ENCODE measurements at places on chromosomes 6 and 20. TPM values are rescaled to one million over a fixed set of nuclear protein-coding genes. Genes with fewer than 3 reads are reported as not detected.

DNA sequence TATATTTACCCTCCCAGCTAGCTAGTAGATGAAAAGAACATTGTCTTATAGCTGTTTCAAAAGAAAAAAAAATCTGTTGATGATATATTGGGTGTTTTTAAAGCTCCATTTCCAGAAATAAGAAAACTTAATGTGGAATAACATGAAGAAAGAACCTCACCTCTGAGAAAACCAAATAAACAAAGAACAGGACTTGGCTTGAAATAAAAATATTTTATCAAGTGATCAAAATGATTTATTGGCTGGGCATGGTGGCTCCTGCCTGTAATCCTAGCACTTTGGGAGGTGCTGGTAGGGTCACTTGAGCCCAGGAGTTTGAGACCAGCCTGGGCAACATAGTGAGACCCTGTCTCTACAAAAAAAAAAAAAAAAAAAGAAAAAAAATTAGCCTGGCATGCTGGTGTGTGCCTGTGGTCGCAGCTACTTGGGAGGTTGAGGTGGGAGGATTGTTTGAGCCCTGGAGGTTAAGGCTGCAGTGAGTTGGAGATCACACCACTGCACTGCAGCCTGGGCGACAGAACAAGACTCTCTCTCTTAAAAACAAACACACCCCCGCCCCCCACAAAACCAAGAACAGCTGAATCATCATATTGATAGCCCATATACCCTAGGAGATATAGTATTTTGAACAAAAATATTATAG lies 7.9 kb downstream of the RNF24 start:
- no peak overlapping the region for H3K27ac ChIP-seq
- H3K36me3 ChIP-seq = no peaks in the 10 kb centered on the region
- H3K27me3 ChIP-seq = no peaks in the 10 kb centered on the region
- no peak for DNase-seq
- H3K4me3 ChIP-seq = no peak overlapping the region

The DCDC2 gene
- total RNA-seq = not detected

DNA sequence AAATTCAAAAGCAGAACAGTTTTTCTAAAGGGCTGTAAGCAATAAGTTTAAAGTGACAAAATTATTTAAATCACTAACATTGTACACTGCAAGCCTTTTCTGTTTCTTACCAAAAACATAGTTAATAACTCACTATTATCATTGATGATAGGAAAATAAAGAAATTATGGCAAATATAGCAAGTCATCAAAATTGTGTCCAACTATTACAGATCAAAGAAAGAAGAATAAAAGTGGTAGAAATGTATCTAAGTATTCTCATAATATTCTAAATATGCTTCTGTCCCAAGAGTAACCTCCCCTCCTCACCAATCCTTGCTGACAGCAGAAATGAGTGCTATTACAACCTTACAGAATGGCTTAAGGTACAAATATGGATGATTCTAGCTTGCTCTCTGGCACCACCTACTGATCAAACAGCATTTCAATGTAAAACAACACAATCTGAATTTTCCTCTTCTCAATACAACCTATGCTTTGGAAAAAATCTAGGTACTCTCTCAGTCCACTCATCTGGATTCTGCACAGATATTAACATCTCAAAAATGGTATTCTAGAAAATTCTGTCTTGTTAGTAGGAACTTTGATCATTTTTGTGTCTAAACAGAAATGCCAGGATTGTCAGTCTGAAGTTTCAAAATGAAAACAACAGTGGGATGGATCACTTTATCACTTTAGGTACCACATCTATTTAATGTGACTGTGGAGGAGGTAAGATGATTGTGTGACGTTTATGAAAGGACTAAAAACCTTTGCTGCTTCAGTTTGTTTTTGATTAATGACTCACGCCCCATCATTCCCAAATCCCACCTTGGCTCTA lies 40.9 kb downstream of the ZFP64 start:
- no peaks in the 10 kb centered on the region for H3K27me3 ChIP-seq
- peak; percentile 52 for DNase-seq
- no peak overlapping the region for H3K4me3 ChIP-seq
- no peaks in the 10 kb centered on the region for H3K4me1 ChIP-seq
- H3K27ac ChIP-seq = no peak overlapping the region
- H3K36me3 ChIP-seq = peaks cover 7% of the 10 kb centered on the region

The SIRPD gene
- not detected for total RNA-seq

DNA sequence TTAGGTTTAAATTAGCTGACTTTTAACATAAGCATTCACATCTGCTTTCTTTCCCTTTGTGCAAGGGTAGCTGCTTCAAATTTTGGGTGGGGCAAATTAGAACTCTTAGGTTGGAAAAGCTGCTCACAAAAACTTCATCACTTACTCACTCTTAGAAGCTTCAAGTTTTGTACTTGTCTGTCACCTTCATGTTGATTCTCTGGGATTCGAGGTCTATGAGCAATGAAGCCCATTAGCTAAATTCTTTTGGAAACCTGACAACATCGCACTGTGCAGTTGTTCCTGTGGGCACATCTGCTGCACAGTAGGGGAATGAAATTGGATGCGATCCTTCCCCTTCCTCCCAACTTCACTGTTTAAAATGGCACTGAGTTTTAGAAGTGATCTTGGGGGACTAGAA lies 156.1 kb downstream of the UBE3D start:
- H3K4me3 ChIP-seq = no peak overlapping the region
- H3K36me3 ChIP-seq = peaks cover 2% of the 10 kb centered on the region
- H3K27me3 ChIP-seq = no peaks in the 10 kb centered on the region
- no peaks in the 10 kb centered on the region for H3K4me1 ChIP-seq
- no peak overlapping the region for H3K27ac ChIP-seq

DNA sequence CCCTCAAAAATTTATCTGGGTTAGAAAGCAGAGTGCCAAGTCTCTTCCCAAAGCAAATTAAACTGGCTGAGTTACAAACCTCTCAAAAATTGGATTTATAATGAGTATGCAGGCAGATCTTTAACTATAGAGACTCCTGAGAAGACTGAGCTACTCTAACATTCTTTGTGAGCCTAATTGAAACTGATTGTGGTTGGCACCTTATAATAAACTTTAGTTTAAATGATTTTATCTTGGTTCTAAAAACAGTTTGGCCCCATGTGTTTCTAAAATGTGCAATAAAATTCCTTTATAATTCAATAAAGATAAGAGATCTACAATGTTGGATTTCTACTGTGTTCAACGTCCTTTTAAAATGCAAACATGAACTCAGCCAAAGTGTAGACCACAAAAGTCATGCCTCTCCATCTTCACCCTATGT lies 480.2 kb upstream of the RNF217 start:
- no peak overlapping the region for H3K27ac ChIP-seq
- H3K27me3 ChIP-seq = no peaks in the 10 kb centered on the region
- H3K4me1 ChIP-seq = no peaks in the 10 kb centered on the region
- H3K4me3 ChIP-seq = no peak overlapping the region
- no peak for DNase-seq

- DNase-seq = no peak
- no peak overlapping the region for H3K4me3 ChIP-seq
- H3K27ac ChIP-seq = no peak overlapping the region
- H3K27me3 ChIP-seq = no peaks in the 10 kb centered on the region
- peaks cover 9% of the 10 kb centered on the region for H3K4me1 ChIP-seq
Measured at GRCh38 chr6:32885698-32886286, 31.8 kb downstream of the PSMB9 start.

The NKX2-4 gene
- not detected for total RNA-seq

GRCh38 chr20:8853805-8854338 lies 215.0 kb upstream of the PLCB4 start:
- no peaks in the 10 kb centered on the region for H3K36me3 ChIP-seq
- DNase-seq = peak; percentile 6
- H3K4me1 ChIP-seq = no peaks in the 10 kb centered on the region
- no peak overlapping the region for H3K4me3 ChIP-seq
- H3K27ac ChIP-seq = no peak overlapping the region
- H3K27me3 ChIP-seq = no peaks in the 10 kb centered on the region

Data from activated naive CD4-positive, alpha-beta T cell treated with anti-CD3 and anti-CD28 coated beads for 36 hours (primary cell).